ENCODE measurements at places on chromosomes 4 and X.

- DNase-seq: no peak
Observed at GRCh38 chr4:138039010-138039409, 203.1 kb downstream of the SLC7A11 start.

GRCh38 chr4:168119890-168120289 is 27.6 kb downstream of the ANXA10 start:
- DNase-seq: no peak

GRCh38 chr4:103634236-103634635 is 85.5 kb downstream of the TACR3 start:
- no peak for DNase-seq

- no peak for DNase-seq
Observed at GRCh38 chr4:98203332-98204235, 57.6 kb upstream of the RAP1GDS1 start.

- DNase-seq: no peak
Observed at GRCh38 chr4:32180086-32180485, 1459.9 kb downstream of the PCDH7 start.

GRCh38 chr4:99811850-99812249 is 4.8 kb upstream of the DAPP1 start:
- DNase-seq: peak; percentile 4

GRCh38 chr4:41257257-41257901 is 651 bp downstream of the UCHL1 start:
- DNase-seq: no peak

DNA sequence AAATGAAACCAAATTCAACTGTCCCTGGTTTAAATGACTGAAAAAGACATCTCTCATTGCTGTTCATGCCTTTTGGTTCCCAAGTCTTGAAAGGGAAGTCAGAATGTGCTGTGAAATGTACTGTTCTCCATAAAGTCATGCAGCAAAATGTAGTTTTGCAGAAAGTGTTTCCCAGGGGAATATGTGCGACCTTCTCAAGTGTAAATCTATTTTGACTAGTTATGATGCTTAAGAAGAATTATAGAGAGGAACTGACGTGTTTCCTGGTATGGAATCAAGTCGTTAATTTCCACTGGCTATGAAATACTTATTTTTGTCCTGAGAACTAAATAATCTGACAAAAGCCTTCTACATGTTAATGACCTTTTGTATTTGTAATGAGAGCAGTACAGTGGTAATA is 223.1 kb downstream of the CLCN4 start:
- no peak for DNase-seq

DNA sequence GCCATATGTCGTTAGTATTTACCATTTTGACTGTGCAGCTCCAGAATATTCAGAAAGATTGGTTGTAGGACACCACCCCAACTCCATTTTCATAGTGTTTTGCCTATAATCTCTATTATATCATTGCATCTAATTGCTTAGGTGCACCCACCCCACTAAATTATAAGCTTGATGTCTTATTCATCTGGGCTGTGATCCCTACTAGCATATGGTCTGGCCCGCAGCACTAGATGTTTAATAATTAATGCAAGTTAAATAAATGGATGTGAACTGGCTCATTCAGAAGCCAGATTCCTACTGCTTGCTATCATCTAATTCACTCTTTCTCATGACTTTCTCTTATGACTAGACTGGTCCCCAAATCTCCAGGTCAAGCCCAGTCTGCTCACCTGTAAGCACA is 143.5 kb downstream of the RELL1 start:
- DNase-seq: no peak

GRCh38 chr4:57172065-57172464 is 61.9 kb upstream of the IGFBP7 start:
- DNase-seq: no peak

DNA sequence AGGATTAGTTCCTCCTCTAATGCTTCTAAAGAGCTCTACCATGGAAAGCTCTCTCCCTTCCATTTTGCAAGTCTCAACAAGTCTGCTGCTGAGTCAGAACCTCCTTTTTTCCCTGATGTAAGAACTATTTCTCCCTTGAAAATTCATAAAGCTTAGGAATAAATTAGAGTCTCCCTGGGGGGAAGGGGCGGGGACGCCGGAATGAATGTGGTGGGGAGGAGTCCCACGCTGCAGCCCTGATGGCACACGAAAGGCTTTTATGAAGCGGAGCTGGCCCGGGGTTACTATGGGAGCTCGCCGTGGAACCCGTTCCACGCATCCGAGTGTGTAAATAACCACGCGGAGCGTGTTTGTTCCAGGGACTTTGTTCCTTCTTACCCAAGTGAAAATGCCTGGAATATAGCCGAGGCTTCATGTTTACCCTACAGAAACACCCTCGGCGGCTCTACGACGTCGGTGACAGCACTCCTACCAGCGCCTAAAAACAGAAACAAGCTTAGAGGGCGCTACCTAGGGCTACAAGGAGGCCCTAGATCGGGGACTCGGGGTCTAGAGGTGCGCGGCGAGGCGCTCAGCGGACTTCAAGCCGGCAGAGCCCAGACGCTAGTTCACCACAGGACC is 923 bp upstream of the CPEB2 start:
- DNase-seq: no peak
